ENCODE measurements at places on chromosomes 1 and 21.

GRCh38 chr1:232170909-232171308 is 459.0 kb downstream of the SIPA1L2 start:
- DNase-seq: no peak

- DNase-seq: peak; percentile 7
These were observed 701 bp upstream of the INSRR start for GRCh38 chr1:156859523-156860112.

- DNase-seq: no peak
These were observed 10.5 kb downstream of the LDLRAP1 start for GRCh38 chr1:25553749-25554429.

DNA sequence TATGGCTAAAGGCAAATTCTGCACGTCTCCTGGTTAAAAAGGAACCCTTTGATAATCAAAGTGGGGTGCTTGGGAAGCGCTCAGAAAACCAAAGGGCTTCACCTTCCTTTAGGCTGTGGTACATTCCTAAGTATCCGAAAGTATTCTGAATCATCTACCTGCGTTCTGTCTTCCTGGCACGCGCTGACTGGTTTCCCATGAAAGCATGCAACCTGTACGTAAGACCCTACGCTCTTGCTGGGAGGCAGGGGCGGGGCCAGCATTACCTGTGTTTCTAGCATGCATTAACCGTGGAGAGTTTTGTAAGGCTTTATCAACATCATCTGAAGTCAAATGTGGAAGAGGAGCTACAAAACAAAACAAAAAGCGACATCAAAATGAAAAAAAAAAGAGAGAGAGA is 96.0 kb downstream of the ERG start:
- DNase-seq: no peak

- DNase-seq: no peak
These were observed 41.3 kb downstream of the ICOSLG start for GRCh38 chr21:44199448-44199847.

DNA sequence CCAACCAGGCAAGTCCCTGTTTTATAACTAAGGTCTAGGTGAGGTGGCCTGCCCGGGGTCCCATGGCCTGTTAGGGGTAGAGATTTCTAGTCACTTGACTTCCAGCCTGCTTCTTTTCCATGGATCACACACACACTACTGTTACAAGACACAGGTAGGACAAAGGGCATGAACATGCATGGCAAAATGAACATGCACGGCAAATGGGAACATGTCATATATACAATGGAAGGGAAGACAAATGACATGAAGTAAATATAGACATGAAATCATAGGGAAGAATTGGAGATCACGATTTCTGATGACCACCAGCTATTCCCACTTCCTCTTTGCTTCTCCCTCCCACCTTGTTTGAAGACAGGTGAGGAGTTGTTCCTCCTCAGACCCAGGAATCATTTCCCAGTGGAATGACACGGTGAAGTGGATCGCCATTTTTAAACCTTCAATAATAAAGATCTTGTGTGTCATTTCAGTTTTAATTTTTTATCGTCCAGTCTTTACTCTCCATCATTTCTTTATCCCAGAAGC is 47.6 kb upstream of the ATF3 start:
- no peak for DNase-seq

DNA sequence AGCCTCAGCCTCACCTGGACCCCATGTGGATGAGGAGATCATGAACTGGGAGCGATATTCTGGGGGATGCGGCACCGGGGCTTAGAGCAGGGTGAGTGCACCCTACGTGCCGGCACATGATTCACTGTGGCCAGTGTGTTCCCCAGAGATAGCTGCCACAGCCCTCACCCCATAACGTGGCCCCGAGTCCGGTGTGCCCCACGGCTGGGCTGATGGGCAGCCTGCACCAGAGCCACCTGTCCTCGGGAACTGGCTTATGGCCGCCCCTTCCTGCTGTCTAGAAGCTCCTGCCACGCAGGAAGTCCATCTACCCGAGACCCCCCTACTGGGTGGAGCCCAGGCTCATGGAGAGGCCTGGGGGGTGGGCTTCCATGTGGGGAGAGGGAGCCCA is 39.1 kb upstream of the SLC19A1 start:
- no peak for DNase-seq

GRCh38 chr1:155050560-155051341 is at the start of gene ADAM15:
Gene ADAM15 (plus strand): TSS chr1:155051316. CDS start chr1:155051387, 71 bp downstream.
- peak; percentile 82 for DNase-seq

DNA sequence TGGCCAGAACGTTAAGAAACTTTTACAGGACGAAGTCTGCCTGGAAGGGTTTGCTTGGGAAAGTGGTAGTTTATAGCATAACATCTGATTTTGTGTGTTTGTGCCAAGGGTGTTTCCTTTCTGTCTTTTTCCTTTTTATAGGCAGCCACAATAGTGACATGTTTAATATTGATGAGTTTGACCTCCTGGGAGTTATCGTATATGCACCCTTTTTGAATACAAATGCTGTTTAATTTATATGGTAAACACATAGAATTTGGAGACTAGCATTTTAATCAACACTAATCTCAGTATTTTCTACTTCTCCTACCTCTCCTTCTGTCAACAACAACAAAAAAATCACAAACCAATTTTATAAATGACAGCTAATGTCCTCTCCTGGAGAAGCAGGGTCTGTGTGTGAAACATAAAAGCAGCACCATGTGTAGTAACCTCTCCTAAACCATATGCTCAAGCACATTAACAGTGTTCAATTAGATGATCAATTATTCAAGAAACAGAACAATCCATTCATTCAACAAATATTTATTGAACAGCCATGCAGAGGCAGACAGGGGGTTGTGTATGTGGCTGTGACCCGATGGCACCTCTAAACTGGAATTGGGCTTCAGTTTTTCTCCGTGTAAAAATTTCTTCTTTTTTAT is 604 bp upstream of the FMN2 start:
- no peak for DNase-seq

DNA sequence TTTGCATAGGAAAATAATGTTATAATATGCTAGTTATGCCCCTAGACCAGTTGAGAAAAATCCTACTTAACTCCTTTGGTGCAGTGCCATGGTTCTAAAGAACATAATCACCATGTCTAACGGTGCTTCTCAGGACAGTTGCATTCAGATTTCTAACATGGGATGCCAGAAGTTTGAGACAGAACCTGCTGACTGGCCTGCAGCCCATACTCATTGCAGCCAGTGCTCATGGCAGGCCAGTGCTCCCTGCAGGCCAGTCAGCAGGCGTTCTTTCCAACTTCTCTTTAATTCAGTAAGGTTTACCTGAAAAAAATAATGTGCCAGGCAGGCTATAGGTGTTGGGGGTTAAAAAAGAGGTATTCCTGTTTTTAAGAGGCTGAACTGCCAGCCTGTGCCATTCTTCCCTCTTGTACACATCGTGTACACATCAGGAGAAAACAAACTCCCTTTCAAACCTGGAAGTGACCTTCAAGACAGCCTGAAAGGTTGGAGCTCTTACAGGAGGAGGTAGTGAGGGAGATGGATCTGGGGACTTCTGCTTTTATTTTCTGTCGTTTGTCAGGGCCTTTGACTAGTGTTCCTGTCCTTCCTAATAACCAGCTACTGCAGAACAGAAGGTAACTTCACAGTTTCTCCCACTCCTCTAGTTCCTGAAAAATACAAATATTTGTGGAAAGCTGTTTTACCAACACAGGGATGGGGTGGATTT is 146.0 kb upstream of the MAGI3 start:
- no peak for DNase-seq

DNA sequence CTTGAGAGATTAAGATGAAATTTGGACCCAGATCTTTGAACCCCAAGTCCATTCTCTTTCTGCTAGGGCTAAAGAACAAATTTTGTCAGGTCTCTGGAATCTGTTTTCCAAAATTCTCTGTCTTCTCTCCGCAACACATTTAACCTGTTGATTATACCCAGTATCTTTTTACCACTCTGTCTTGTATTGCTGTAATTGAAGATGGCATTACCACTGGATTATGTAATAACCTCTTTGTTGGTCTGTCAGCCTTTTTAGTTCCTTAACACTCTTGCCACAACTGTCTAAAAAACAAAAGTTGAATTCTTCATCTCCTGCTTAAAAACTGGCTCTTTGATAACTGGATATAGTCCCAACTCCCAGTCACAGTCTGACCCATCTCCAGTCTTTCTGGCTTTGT is 3.0 kb downstream of the SRP9 start:
- no peak for DNase-seq

DNA sequence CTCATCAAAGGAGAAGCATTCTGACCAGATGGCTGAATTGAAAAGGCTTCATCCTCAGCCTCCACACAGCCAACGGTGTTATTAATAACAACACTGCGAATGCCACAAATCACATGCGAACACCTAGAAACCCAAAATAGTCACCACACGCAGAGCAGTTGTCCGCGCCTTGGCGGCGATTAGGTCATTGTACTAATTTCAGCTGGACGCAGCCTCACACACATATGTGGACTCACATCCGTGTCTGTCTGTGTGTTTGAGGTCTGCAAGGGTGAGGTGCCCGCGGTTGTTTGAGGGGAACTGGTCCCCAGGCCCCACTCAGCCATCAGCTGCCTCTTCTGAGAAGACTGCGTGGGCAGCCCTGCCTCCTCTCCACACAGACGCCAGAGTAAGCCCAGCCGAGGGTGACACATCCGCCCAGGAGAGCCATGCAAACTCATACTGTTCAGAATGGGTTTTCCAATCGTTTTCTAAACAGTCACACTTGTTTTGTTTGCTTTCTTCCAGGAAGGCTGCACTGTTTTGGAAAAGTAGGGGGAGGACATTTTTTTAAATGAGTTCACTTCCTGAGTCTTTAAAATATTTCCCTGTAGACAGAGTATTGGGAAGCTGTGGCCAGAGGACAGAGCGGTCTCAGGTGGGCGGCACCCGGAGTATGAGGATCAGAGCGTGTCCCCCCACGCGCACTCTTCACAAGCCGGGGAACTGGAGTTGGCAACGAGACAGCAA is 53.4 kb downstream of the TOMM20 start:
- peak; percentile 85 for DNase-seq

DNA sequence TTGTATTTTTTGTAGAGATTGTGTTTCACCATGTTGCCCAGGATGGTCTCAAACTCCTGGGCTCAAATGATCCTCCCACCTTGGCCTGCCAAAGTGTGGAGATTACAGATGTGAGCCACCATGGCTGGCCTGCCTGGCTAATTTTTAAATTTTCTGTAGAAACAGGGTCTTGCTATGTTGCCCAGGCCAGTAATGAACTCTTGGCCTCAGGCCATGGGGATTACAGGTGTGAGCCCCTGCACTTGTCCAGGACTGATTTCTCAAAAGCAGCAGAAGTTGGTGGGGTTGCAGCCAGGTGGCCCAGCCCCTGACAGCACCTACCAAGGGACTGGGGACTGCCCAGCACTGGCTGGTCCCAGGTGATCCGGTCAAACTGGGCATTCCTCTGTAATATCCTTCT is 44.1 kb upstream of the CXADR start:
- no peak for DNase-seq

- DNase-seq: no peak
These were observed 76.7 kb downstream of the USH2A start for GRCh38 chr1:216346526-216346925.

- no peak for DNase-seq
These were observed 75.5 kb downstream of the VPS13D start for GRCh38 chr1:12305377-12305776.

- no peak for DNase-seq
These were observed 89.8 kb downstream of the SLC16A1 start for GRCh38 chr1:112866151-112866550.

- no peak for DNase-seq
These were observed 58.5 kb upstream of the FGGY start for GRCh38 chr1:59238333-59238934.

- DNase-seq: no peak
These were observed 90.6 kb downstream of the SGIP1 start for GRCh38 chr1:66624412-66625060.

GRCh38 chr1:241639623-241640148 is 483 bp downstream of the CHML start:
- DNase-seq: no peak

DNA sequence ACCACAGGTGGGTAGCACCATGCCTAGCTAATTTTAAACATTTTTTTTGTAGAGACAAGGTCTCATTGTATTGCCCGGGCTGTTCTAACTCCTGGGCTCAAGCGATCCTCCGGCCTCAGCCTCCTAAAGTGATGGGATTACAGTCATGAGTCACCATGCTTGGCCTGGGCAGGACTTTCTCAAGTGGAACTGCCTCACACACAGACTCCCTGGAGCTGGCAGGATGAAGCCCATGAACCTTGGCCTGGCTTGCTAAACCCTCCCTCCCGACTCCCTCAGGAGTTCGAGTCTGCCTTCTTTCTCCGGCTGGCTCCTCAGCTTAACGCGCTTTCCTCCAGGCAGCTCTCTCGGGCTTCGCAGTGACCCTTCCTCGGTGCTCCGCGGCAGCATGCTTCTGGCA is 7.7 kb upstream of the ECE1 start:
- DNase-seq: no peak

All from activated naive CD4-positive, alpha-beta T cell treated with Interleukin-2 at 50 U/mL for 16 hours (primary cell).